ENCODE measurements at places on chromosomes 6 and 20.

GRCh38 chr6:2967936-2968335 lies 3.4 kb downstream of the SERPINB6 start:
- no peak for DNase-seq

DNA sequence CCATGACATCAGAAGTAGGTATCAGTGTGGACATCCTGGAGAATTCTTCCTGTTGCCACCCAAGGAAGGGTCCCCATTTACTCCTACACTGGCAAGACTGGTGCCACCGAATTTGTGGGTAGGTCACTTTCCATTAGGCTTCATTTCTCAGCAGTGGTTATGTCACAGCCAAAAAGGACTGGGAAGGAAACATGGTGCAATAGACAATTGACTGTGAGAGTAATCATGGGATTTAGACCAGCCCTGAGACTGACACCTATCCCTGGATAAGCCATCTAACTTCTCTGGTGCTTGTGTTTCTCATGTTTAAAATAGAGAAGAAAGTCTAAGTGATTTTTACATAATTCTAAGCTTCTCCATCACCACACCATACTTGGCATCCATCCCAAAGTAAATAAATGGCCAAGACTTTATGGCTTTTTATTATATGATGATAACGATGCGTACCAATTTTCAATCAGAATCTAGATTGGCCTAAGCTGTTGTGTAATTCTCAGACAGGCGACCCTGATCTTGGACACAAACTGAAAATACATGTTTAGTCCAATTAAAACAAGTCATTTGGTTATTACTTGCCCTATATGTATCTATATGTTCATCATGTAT lies 10.2 kb downstream of the SMPDL3A start:
- DNase-seq, result no peak

DNA sequence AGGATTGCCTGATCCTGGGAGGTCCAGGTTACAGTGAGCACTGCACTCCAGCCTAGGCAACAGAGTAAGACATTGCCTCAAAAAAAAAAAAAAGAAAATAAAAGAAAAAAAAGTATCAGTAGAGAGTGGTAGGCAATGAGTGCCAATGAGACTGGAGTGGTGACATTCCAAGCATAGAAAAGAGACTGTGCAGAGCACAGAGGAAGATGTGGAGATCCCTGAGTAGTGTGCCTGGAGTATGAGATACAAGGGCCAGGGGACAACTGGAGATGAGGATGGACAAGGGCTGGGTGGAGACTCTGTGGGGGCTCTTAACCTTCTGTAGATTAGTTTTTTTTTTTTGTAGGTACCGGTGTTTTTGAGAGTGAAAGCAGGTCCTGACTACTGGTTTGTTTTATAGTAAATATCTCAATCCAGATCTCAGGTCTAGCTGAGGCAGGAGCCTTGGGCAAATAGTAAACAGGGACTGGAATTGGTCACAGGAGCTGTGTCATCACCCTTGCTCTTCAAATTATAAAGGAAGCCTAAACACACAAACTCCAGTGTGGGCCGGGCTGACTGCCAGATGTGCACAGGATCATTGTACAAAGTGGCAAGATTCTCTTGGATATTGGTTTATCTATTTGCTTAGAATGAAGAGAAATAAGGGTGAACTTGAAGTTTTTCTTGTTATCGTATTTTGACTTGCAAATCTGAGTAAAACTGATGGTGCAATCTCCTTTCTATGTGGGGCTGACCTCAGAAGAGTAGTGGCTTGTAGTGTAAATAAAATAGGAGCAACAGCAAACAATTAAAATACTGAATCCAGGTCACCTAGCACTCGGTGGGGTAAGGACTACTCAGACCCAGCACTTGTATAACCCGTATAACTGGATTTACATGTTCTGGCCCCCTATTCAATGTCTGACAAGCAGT lies 144.9 kb downstream of the SOX4 start:
- DNase-seq, result no peak

GRCh38 chr20:22070610-22071058 lies 365.2 kb downstream of the PAX1 start:
- no peak for DNase-seq

- DNase-seq, result peak; percentile 35
Measured at GRCh38 chr6:153092082-153093013, 38.7 kb downstream of the RGS17 start.

GRCh38 chr6:112827793-112828192 lies 480.7 kb downstream of the RFPL4B start:
- peak; percentile 12 for DNase-seq

DNA sequence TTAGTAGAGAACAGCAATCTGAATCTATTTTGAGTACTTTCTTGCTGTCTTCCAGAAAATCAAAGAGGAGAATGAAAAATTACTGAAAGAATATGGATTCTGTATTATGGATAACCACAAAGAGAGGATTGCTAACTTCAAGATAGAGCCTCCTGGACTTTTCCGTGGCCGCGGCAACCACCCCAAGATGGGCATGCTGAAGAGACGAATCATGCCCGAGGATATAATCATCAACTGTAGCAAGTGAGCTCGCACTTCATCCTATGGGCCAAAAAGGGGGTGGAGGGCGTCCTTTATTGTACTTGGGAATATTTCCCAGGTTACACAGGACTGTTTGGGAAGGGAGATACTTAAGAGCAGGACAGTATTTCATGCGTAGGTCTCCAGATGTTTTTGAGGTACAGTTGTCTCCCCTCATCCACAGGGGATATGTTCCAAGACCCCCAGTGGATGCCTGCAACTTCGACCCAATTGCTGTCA lies 37.3 kb upstream of the PLCG1 start:
- DNase-seq, result no peak

DNA sequence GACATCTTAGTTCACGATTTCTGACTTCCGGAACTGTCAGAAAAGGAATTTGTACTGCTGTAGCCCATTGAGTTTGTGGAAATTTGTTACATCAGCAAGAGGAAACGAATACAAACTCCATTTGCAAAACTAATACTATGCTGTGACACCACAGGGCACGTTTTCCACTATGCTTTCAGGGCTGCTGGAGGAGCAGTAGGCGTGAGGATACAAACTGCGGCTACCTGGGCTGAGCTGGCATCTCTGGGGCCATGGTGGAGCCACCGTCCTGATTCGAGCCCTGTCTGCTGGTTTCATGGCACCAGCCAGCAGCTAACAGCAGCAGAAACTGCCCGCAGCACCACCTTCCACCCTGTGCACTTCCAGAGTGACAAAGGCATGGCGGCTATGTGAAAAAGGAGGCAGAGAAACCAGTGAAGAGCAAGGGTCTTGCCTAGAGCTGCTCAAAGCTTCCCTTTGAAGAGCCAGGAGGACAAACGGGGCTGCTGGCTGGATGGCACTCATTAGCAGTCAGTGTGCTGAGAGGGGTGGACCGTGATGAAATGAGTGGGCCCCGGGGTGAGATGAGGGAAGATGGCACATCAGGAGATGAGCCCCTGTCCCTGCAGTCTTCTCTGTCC lies 58.9 kb upstream of the STX16 start:
- no peak for DNase-seq

GRCh38 chr6:107458672-107459282 lies 587 bp downstream of the PDSS2 start:
- no peak for DNase-seq

- DNase-seq, result no peak
Measured at GRCh38 chr20:31909253-31910070, 39.0 kb downstream of the TTLL9 start.

DNA sequence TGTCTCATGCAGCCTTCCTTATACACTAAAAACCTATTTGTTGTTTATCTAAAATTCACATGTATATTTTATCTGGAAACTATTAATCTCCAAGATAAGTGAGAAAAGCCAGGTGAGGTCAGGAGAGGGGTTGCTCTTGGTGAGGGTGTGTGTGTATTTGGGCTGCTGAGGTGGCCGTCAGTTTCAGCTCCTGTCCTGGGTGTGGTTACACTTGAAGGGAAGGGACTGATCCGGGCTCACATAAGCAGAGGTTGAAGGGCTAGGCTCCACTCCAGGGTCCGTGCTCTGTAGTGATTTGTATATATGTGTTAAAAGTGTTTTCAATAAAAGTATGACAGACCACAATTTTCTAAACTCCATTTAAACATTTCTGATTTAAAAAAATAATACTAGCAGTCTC lies 13.5 kb upstream of the SNAI1 start:
- no peak for DNase-seq

GRCh38 chr6:1957746-1958145 lies 287.7 kb downstream of the GMDS start:
- DNase-seq, result no peak

- no peak for DNase-seq
Measured at GRCh38 chr6:166910601-166911000, 45.7 kb downstream of the RNASET2 start.

DNA sequence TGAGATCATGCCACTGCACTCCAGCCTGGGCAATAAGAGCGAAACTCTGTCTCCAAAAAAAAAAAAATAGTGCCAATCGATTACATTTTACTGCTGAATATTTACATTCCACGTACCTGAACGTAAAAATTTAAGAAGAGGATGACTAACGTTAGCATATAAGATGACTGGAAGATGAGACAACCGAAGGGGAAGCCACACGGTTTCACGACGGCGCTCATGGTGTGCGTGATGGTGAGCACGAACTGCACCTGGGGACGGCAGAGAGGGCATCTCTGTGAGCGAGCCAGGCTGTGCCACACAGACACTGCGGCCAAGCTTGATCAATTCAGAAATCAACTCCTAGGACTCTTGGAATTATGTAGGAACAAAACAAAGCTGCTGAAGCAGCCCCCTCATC lies 54.5 kb downstream of the ELOVL2 start:
- no peak for DNase-seq

DNA sequence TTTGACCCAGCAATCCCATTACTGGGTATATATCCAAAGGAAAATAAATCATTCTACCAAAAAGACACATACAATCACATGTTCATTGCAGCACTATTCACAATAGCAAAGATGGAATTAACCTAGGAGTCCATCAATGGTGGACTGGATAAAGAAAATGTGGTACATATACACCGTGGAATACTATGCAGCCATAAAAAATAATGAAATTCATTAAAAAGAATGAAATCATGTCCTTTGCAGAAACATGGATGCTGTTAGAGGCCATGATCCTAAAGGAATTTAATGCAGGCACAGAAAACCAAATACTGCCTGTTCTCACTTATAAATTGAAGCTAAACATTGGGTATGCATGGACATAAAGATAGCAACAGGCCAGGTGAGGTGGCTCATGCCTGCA lies 61.9 kb upstream of the BMP6 start:
- DNase-seq, result no peak

- DNase-seq, result peak; percentile 44
Measured at GRCh38 chr6:56343295-56343694, 95.9 kb upstream of the COL21A1 start.

- DNase-seq, result peak; percentile 42
Measured at GRCh38 chr6:109720311-109720710, 29.2 kb downstream of the FIG4 start.

DNA sequence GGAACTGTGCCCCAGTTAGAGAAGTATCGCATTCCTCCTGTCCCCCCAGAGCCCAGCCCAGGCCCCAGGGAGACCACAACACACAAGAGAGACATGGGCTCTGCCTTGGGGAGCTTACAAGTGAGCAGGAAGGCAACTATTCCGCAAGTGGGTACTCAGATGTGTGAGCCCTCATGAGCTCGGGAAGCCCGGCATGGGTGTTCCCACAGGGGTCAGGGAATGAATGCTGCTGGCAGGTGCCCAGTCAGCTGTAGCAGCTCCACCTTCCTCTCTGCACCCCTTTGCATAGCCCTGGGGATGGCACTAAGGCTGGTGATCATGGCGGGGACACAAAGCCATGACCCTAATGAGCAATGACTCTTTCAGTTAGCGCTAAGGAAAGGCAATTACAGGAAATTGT lies 194.1 kb downstream of the SYNDIG1 start:
- DNase-seq, result no peak

DNA sequence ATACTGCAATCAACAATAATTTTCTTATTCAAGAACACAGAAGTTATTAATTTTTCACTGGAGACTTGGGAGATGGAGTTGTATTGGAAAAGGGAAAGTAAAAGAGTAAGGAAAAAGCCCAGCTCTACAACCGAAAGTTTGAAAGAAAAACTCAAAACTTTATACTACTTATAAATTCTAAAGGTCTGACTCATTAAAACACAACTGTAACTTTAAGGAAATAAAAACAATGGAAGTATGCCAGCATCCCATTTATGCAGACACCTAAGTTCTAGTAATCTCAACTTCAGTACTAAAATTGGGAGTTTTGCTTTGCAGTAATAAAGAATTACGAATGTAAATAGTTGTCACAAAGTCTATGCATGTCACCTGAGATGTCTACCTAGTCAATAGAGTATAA lies 80.6 kb downstream of the IRAK1BP1 start:
- DNase-seq, result no peak

DNA sequence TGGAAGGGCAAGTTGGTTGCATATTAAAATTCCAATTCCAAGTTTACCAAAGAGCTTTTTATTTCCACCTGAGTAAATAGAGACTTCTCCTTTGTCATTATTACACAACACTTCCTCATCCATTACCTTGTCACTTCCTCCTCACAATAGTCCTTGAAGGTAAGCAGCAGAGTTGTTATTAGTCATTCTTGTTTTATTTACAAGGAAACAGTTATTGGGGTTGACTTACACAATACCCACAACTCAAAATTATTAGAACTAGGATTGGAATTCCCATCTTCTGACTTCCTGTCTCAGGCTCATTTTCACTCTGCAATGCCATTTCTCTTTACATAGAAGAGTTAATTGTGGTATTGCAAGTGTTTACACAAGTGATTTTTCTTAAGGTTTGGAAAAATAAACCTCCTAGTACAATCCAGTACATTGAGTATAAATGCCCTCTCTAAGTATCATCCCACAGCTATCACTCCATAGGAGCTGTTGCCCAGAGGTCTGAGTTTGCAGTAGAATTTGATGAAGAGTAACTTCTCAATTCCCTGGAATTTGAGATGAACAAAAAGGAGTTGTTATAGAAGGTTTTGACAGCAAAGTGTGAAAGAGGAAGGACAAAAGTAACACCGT lies 28.9 kb upstream of the MTRF1L start:
- no peak for DNase-seq

- no peak for DNase-seq
Measured at GRCh38 chr6:169702840-169703246, 917 bp downstream of the C6orf120 start.

DNA sequence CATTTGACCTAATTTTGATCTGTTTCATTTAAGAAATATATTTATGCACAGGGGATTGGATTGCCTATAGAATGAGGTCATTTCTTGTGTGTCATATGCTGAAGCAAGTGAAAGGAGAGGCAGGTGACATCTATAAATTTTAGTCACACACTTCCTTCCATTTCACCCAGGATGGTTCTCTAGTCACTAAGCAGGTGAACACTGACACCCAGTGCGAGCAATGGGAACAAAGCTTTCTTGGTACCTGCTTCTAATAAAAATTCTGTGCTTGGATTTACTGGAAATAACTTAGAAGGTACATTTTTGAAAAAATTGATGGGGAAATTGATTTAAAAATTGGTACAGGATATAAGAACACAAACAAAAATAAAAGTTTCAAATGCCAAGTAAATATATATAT lies 66.9 kb upstream of the MC3R start:
- DNase-seq, result no peak

DNA sequence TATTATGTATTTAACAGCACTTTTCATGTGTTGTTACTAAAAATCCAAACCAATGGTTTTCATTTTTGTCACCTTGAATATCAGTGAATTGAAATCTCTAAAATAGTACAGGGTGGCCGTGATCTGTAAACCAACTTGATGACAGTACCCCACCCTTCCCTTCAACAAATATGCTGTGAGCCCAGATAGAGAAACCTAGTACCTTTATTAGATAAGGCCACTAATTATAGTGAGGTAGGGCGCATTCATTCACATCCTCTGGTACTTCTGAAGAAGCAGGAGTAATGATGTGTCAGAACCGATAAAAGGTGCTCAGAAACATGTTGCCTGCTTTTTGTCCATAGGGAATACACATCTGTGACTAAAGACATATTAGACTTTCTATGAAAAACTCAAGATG lies 409.5 kb downstream of the GJA1 start:
- DNase-seq, result no peak

Data from GM04503 (cell line).